ENCODE measurements at places on chromosomes 2 and 18. TPM values are rescaled to one million over a fixed set of nuclear protein-coding genes. Genes with fewer than 3 reads are reported as not detected.

DNA sequence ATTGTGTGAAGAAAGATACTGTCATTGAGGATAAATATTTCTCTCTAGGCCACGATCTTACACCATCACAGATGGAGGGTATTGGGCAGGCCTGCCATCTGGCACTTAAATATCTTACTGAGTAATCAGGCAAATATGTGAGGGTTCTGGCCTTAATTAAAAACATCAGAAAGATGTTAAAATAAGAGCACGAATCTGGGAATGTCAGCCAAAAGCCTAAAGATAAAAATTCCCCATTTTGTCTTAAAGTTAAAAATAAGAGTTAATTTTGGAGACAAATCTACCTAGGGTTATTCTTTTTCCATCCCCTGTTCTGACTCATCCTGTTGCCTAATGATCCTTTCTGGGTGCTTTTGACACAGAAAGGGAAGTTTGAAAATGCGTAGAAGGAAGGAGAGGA, 121.0 kb downstream of the SUCLG1 start:
- H3K4me1 ChIP-seq: no peaks in the 10 kb centered on the region
- DNase-seq: no peak
- no peaks in the 10 kb centered on the region for H3K27me3 ChIP-seq
- no peak overlapping the region for H3K27ac ChIP-seq
- no peak overlapping the region for H3K4me3 ChIP-seq

GRCh38 chr2:29165362-29166241, 50.4 kb downstream of the CLIP4 start:
- H3K36me3 ChIP-seq: no peaks in the 10 kb centered on the region
- no peaks in the 10 kb centered on the region for H3K27me3 ChIP-seq
- DNase-seq: no peak
- H3K27ac ChIP-seq: no peak overlapping the region
- no peaks in the 10 kb centered on the region for H3K4me1 ChIP-seq
- H3K4me3 ChIP-seq: no peak overlapping the region

DNA sequence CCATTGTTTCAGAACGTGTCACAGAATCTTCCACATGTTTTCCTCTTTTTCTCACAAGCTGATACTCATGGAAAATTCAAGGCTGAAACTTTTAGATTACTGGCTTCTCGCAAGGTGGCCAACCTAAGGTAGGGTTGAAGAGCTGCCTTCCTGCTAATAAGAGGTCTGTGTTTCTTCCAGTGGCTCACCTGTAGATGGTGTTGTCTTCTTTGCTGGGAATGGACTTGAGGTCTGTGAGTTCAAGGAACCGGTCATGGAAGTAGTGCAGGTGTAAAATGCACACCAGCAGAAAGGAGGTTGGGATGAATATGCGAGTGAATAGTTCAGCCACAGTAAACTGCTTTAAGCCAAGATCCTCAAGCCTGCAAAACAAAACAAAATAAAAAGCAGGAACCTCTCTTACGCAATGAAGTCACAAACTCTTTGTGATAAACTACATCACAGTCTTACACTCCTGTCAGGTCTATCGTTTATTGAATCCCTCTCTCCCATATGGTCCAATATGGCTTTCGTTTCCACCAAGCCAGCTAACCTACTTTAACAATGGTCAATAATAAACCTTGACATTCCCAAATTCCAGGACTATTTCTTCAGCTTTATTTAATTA, 258.9 kb downstream of the NAPG start:
- no peak overlapping the region for H3K27ac ChIP-seq
- no peaks in the 10 kb centered on the region for H3K27me3 ChIP-seq
- no peaks in the 10 kb centered on the region for H3K36me3 ChIP-seq
- no peak overlapping the region for H3K4me3 ChIP-seq
- DNase-seq: no peak
- no peaks in the 10 kb centered on the region for H3K4me1 ChIP-seq

DNA sequence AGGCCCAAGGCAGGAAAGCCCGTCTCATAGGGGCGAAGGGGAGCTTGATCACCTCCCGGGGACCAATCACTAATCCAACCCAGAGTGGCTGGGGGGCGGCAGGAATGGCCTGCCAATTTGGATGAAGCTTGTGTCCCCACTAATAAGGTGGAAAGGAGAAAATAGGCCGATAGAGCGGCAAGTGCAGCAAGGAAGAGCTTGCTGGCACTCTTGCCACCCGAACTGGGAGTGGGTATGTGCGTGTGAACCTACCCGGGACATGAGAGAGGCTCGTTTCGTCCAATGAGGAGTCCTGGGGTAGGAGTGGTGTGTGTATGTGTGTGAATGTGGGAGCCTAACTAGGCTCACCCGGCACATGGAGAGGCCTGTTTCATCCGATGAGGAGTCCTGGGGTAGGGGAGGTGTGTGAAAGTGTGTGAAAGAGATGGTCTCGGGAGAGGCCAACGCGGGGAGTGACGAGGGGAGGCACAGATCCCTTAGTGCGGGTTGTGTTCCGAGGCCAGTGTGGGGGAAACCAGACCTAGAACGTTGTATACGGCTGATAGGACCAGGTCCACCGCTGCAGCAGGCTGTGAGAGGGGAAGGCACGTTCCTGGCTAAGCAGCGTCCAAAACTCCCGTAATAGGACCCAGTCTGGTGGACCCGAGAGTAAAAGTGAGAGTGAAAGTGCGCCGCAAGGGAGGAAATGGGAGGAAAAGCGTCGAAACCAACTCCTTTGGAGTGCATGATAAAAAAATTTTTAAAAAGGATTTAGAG, 47.1 kb upstream of the SELENOI start:
- H3K4me3 ChIP-seq: peak overlapping the region; percentile 92
- peak overlapping the region; percentile 91 for H3K27ac ChIP-seq
- peaks cover 15% of the 10 kb centered on the region for H3K4me1 ChIP-seq
- H3K27me3 ChIP-seq: no peaks in the 10 kb centered on the region
- DNase-seq: peak; percentile 66
- no peaks in the 10 kb centered on the region for H3K36me3 ChIP-seq

DNA sequence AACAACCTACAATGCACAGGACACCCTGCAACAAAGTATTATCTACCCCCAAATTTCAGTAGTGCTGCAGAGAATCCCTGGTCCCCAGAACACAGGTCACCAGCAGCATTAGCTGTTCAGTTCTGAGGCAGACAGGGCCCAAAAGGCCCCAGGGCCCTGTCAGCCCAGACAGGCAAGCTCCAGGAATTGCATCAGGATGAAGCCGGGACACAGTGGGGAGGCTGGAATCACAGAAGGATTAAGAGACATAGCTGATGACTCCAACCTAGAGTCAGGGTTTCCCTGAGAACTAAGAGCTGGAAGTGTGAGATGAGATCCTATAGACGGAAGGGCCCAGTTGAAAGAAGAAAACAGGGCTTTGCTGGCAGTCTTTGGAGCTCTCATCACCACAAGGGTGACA, 148.1 kb downstream of the GALNT14 start:
- H3K4me1 ChIP-seq: no peaks in the 10 kb centered on the region
- no peak overlapping the region for H3K4me3 ChIP-seq

- no peaks in the 10 kb centered on the region for H3K4me1 ChIP-seq
- H3K4me3 ChIP-seq: no peak overlapping the region
- DNase-seq: no peak
These were observed 80.1 kb downstream of the EIPR1 start for GRCh38 chr2:3297523-3297922.

GRCh38 chr18:59742325-59743111, 45.3 kb upstream of the CCBE1 start:
- no peaks in the 10 kb centered on the region for H3K36me3 ChIP-seq
- H3K4me1 ChIP-seq: no peaks in the 10 kb centered on the region
- DNase-seq: no peak
- H3K27ac ChIP-seq: no peak overlapping the region
- no peak overlapping the region for H3K4me3 ChIP-seq
- H3K27me3 ChIP-seq: no peaks in the 10 kb centered on the region

- no peak overlapping the region for H3K27ac ChIP-seq
- peaks cover 6% of the 10 kb centered on the region for H3K4me1 ChIP-seq
- DNase-seq: peak; percentile 76
- peaks cover 47% of the 10 kb centered on the region for H3K36me3 ChIP-seq
These were observed 54.5 kb downstream of the SIGLEC15 start for GRCh38 chr18:45879681-45880655.

GRCh38 chr2:152525277-152525838, 190.4 kb downstream of the FMNL2 start:
- H3K27ac ChIP-seq: no peak overlapping the region
- H3K4me1 ChIP-seq: no peaks in the 10 kb centered on the region
- no peak for DNase-seq

- H3K27ac ChIP-seq: no peak overlapping the region
- H3K4me3 ChIP-seq: no peak overlapping the region
- H3K36me3 ChIP-seq: no peaks in the 10 kb centered on the region
- no peak for DNase-seq
- no peaks in the 10 kb centered on the region for H3K4me1 ChIP-seq
These were observed 201.4 kb downstream of the CTNNA2 start for GRCh38 chr2:79714283-79714682.

GRCh38 chr2:23019476-23019875, 365.5 kb upstream of the KLHL29 start:
- DNase-seq: no peak
- no peaks in the 10 kb centered on the region for H3K4me1 ChIP-seq
- no peak overlapping the region for H3K27ac ChIP-seq
- H3K36me3 ChIP-seq: no peaks in the 10 kb centered on the region

DNA sequence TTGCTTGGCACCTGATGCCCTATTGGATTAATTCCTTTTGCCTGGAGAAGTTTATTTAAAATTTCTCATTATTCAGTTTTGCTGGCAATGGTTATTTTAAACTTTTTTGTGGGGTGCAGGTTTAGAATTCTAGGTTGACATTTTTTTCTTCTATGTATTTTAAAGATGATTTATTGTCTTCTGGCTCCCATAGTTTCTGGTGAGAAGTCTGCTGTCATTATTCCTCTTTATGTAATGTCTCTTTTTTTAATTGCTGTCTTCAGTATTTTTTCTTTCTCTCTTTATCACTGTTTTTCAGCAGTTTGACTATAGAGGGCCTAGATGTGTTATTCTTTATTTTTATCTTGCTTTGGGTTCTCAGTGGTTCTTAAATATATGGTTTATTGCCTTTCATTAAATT, 182.2 kb upstream of the STON1 start:
- peaks cover 8% of the 10 kb centered on the region for H3K36me3 ChIP-seq
- peak; percentile 19 for DNase-seq
- H3K4me1 ChIP-seq: peaks cover 20% of the 10 kb centered on the region
- H3K4me3 ChIP-seq: no peak overlapping the region
- no peaks in the 10 kb centered on the region for H3K27me3 ChIP-seq
- no peak overlapping the region for H3K27ac ChIP-seq

DNA sequence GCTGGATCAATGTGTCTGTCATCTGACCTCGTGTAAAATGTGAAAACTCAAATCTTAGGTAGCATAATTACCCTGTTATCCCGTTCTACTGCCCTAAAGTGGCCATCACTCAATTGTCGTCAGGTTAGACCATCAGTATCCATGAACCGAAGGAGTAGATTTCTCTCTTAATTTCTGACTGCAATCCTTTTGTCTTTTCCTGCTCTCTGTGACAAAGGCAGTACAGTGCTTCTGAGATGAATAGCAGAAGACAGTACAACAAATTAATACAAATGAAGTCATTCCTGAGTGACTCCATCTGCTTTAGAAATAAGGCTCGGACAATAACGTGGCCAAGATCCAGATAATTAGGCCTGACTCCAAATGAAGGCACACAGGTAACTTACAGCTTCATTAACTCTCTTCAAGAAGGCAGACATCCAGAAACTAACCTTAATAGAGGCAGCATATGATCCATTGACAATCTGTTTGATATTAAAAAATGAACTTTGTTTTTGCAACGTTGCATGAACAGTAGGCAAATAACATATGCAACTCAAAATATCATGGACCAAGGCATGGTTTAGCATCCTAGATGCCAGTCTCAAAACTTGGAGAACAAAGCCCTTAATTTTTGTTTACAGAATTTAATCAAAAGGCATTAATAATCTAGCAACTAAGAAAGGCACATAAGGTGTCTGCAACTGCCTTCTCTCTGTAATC, 96.7 kb upstream of the CDH20 start:
- no peaks in the 10 kb centered on the region for H3K4me1 ChIP-seq
- H3K4me3 ChIP-seq: no peak overlapping the region
- no peaks in the 10 kb centered on the region for H3K36me3 ChIP-seq
- no peaks in the 10 kb centered on the region for H3K27me3 ChIP-seq
- no peak for DNase-seq

GRCh38 chr2:95006588-95006987, 18.9 kb upstream of the MAL start:
- no peaks in the 10 kb centered on the region for H3K27me3 ChIP-seq
- no peak overlapping the region for H3K27ac ChIP-seq
- H3K36me3 ChIP-seq: no peaks in the 10 kb centered on the region
- no peak for DNase-seq

- no peaks in the 10 kb centered on the region for H3K27me3 ChIP-seq
- no peak overlapping the region for H3K4me3 ChIP-seq
- H3K27ac ChIP-seq: no peak overlapping the region
- DNase-seq: no peak
- no peaks in the 10 kb centered on the region for H3K36me3 ChIP-seq
These were observed 94.7 kb downstream of the COL6A3 start for GRCh38 chr2:237319086-237319820.

- DNase-seq: no peak
- no peaks in the 10 kb centered on the region for H3K36me3 ChIP-seq
These were observed 83.8 kb downstream of the EPHA4 start for GRCh38 chr2:221488136-221488807.

DNA sequence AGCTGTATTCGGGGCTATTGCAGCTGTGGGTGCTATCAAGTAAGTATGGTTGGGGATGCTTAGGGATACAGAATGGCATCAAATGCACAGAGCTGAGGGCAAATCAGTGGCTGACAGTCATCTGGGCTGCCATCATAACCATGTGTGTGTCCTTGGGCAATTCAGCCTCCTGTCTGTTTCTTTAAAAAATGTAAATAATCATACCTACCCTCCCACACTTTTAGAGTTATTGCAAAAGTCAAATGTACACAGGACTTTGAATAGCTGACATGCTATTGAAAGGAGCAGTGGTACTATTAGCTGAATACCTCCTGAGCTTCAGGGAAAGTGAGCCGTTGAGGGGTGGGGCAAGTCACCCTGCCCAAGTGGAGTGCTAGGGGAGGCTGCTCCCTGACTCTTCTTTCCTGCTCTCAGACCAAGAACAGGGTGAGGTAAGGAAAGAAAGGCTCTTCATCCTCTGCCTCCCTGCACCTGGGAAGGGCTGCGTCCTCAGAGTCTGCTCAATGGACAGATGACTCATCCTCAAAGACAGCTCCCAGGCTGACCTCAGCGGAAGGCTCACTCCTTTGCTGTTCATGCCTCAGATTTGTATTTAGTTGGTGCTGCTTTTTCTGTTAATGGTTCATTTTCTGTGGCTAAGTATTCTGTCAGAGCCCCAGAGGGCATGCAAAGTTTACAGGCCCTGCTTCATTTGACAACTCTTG, 54.9 kb upstream of the BZW1 start:
- no peaks in the 10 kb centered on the region for H3K36me3 ChIP-seq
- no peak overlapping the region for H3K27ac ChIP-seq
- no peaks in the 10 kb centered on the region for H3K27me3 ChIP-seq
- no peak for DNase-seq
- H3K4me1 ChIP-seq: no peaks in the 10 kb centered on the region
- no peak overlapping the region for H3K4me3 ChIP-seq

RNF152 gene
- 0.49 TPM for total RNA-seq

BCL2 gene
- 144 TPM for total RNA-seq

RIF1 gene
- 60.5 TPM for total RNA-seq

C2orf81 gene
- total RNA-seq: 8.6 TPM

MTCL1 gene
- 5.8 TPM for total RNA-seq

ABCG8 gene
- not detected for total RNA-seq

SPC25 gene
- total RNA-seq: 0.22 TPM

NRP2 gene
- 6.8 TPM for total RNA-seq

RTP5 gene
- total RNA-seq: not detected

ATG16L1 gene
- total RNA-seq: 69.9 TPM
